ENCODE measurements at places on chromosomes 7 and 10.
A peak's percentile ranks its signal among the peaks of the same experiment; 100 is the strongest.

GRCh38 chr7:8092140-8092539 is 123.5 kb downstream of the GLCCI1 start:
- no peak for DNase-seq

DNA sequence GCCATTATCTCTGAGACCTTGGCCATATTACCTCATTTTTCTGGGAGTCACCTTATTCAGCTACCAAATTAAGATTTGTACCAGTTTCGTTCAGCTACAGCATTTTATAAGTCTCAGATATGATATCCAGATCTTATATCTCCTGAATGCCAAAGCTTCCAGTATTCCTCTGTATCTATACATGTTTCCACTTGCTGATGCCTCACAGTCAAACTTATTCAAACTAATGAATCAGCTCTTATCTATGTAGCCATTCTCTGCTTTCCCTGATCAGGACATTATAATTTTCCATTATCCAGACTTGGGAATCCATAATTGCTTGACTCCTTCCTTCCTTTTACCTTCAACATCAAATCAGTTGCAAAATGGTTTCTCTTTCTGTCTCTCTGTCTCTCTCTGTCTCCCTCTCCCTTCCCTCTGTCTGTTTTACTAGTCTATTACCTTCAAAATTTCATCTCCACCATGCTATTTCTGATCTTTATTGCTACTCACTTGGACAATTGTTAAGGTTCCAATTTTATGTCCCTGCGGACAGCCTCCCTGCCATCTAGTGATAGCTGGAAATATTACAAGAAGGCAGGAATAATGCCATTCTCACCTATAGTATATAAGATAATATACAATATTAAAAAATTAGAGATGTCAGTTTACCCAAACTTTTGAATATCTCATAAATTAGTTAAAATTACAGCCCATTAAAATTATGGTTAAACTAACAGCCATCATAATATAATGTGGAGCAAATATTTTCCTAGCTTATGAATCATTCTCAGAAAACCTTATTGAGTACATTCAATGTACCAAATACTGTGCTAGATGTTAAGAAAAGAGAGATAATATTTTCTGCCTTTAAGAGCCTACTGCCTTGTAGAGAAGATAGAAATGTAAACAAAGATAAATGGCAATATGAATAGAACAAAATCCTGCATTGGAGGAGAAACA is 89.8 kb downstream of the PCLO start:
- no peak for DNase-seq

- no peak for DNase-seq
These were observed 39.2 kb upstream of the CYP2C18 start for GRCh38 chr10:94644352-94644751.

DNA sequence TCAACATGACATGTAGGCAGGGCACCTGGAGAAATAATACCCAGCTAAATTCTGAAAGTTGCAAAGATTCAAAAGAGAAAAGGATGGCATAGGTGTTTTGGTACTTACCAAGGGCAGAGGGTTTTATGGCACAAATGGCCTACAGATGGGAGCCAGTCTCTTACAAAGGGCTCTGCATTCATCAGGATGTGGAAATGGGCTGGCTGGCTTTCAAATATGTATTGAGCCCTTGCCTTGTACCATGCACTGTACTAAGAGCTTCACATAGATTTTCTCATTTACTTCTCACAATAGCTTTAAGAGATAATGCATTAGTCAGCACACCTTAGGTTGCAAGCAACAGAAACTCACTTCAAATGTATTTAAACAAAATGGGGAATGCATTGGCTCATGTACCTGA is 327.1 kb downstream of the BICC1 start:
- no peak for DNase-seq

- DNase-seq: no peak
These were observed 383.8 kb downstream of the TNS3 start for GRCh38 chr7:47198159-47198558.

DNA sequence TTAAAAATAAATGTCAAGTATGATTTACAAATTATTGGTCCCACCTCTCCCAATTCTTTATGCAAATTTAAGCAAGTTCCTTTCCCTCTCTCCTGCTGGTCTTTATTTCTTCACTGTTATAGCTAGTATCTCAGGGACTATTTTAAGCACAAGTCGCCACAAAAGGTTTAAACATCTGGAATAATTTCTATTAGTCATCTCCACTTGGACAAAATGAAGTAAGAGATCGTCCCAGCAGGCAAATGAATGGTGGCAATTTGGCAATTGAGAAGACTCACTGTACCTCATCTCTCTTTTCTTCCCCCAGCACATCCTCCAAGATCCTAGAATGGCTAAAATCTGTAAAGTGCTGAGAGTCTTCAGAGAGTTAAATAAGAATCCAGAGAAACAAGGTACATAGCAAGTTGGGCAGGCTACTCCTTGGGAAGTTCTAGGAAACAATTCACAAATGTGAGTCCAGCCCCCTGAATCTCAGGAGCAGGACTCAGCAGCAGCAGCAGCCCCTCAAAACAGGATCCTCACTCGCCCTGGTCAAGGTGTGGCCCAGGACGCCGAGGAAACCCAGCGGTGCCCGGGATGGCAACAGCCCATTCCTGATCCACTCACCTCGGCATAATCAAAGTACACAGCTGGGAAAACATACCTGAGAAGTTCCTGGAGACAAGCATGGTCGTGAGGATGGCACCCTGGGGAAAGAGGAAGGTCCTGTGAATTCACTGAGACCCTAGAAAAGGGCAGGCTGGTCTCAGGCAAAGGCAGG is 30.3 kb upstream of the NDST2 start:
- no peak for DNase-seq

DNA sequence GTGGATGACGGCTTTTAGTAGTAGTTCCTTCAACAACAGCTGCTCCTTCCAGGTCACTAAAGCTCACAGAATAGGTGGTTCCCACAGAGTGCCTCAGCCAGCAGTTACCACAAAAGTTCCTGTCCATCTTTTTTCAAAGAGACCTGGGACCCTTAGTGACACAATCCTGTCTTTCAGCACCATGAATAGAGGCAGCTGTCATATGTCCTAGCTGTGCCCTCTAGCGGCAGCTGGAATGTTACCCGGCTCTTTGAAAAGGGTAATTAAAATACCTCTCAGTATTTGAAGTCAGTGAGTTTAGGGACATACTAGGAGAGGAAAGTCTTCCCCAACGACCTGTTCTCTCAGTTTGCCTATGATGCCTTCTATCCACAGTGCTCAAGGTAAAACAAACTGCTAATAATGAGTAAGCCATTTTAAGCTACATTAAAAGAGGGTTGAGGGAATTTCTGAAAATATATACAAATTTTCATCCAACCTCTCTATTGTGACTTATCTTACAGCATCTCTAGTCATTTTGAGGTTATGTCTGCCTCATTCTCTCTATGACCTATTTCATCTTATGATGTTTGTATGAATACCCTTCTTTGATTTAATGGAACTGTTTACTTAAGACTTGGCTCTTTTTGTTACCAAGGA is 290.8 kb downstream of the NXPH1 start:
- peak; percentile 38 for DNase-seq

DNA sequence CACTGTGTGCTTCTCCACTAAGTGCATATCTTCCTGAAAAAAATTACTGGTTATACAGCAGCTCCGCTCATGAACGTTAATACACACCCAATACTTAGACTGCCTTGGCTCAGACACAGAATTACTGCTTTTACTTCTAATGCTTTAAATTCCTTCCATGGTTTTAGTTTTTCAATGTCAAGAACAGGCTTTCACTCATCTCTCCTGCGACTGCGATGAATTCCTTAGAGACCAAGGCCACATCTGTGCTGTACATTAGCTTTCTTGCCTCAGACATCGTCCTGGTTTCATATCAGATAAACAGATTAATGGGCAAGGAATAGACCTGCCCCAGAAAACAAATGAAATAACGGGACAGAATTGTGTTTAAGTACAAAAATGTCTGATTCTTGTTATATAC is 120.2 kb downstream of the CYP26A1 start:
- no peak for DNase-seq

Data from activated naive CD4-positive, alpha-beta T cell treated with anti-CD3 and anti-CD28 coated beads, Interleukin-2, amount 10 ng/mL, durations not matched to agents 7 days and 5 days (primary cell).